Liver (tissue), 10 donors: ENCODE measurements at places on chromosomes 7 and 10.
A peak's percentile ranks its signal among the peaks of the same experiment; 100 is the strongest.

- DNase-seq: no peak
Observed at GRCh38 chr10:45447416-45447815, 73.4 kb downstream of the ALOX5 start.

GRCh38 chr10:21207852-21208646 lies 310.9 kb upstream of the NEBL start:
- DNase-seq: no peak

- DNase-seq: peak; percentile 78
Observed at GRCh38 chr10:28533571-28534304, 820 bp downstream of the WAC start.

- no peak for DNase-seq
Observed at GRCh38 chr7:28802450-28802849, 155.7 kb downstream of the TRIL start.

- DNase-seq: no peak
Observed at GRCh38 chr10:127368929-127369328, 172.5 kb upstream of the INSYN2A start.
